Activated T-cell treated with anti-CD3 and anti-CD28 coated beads, Interleukin-2, amount 50 U/mL, for 4 hours (primary cell): ENCODE measurements at places on chromosomes 6 and 20. TPM values are rescaled to one million over a fixed set of nuclear protein-coding genes. Genes with fewer than 3 reads are reported as not detected.

HLA-DPA1 gene
- 19.8 TPM for total RNA-seq

FABP7 gene
- not detected for total RNA-seq

APOBEC2 gene
- not detected for total RNA-seq

KCNG1 gene
- 6.7 TPM for total RNA-seq

CALHM5 gene
- total RNA-seq: not detected

APMAP gene
- total RNA-seq: 61.9 TPM

CST2 gene
- not detected for total RNA-seq

MDFI gene
- not detected for total RNA-seq

FAM209B gene
- 1.1 TPM for total RNA-seq

NNAT gene
- total RNA-seq: not detected

CHMP4B gene
- total RNA-seq: 71.7 TPM

RUNX2 gene
- total RNA-seq: 26.5 TPM

ARHGAP40 gene
- total RNA-seq: not detected

CRISP3 gene
- total RNA-seq: not detected

BEND6 gene
- not detected for total RNA-seq

PTGIS gene
- 2.1 TPM for total RNA-seq

GTSF1L gene
- total RNA-seq: not detected

SASH1 gene
- 0.30 TPM for total RNA-seq

NKAPL gene
- total RNA-seq: 0.16 TPM

PXDC1 gene
- 4.7 TPM for total RNA-seq

SAMD10 gene
- total RNA-seq: 16.8 TPM

BPI gene
- total RNA-seq: not detected

TCP11 gene
- total RNA-seq: not detected

INSM1 gene
- total RNA-seq: 22.4 TPM

GMNN gene
- 78.1 TPM for total RNA-seq

TMEM244 gene
- not detected for total RNA-seq

RPN2 gene
- 199 TPM for total RNA-seq

NT5E gene
- total RNA-seq: 9.4 TPM

C6orf58 gene
- total RNA-seq: not detected

C6orf132 gene
- total RNA-seq: 0.29 TPM

MRPS10 gene
- 49.7 TPM for total RNA-seq

C20orf141 gene
- total RNA-seq: not detected

RNF217 gene
- total RNA-seq: 1.2 TPM

PRKN gene
- 0.05 TPM for total RNA-seq

BMP5 gene
- not detected for total RNA-seq

GRM4 gene
- 0.29 TPM for total RNA-seq

ADGRF1 gene
- total RNA-seq: 0.13 TPM

VNN1 gene
- not detected for total RNA-seq

DACT2 gene
- total RNA-seq: not detected

SCRT2 gene
- not detected for total RNA-seq

KIFC1 gene
- 8.3 TPM for total RNA-seq

LY6G6F gene
- total RNA-seq: not detected

MOXD1 gene
- total RNA-seq: not detected

RIMS4 gene
- not detected for total RNA-seq

CLPSL2 gene
- total RNA-seq: not detected

CDH26 gene
- total RNA-seq: 0.84 TPM

SNAP91 gene
- not detected for total RNA-seq

EYA4 gene
- not detected for total RNA-seq

SENP6 gene
- 57.4 TPM for total RNA-seq

OR2H1 gene
- total RNA-seq: not detected

ARID1B gene
- 45.6 TPM for total RNA-seq

SULF2 gene
- total RNA-seq: 0.79 TPM

ACTL10 gene
- 5.0 TPM for total RNA-seq

FLOT1 gene
- 95.0 TPM for total RNA-seq
